ENCODE measurements at places on chromosomes 4 and X.

- DNase-seq = peak; percentile 15
Measured at GRCh38 chrX:48475296-48475695, 703 bp upstream of the FTSJ1 start.

- DNase-seq = no peak
Measured at GRCh38 chr4:121789960-121790829, 10.9 kb upstream of the EXOSC9 start.

GRCh38 chr4:186227221-186227620 is at the start of gene KLKB1:
KLKB1 (plus strand) TSS chr4:186227507; CDS start chr4:186228196, 689 bp downstream.
- no peak for DNase-seq

GRCh38 chr4:188455062-188455752 is 316.0 kb downstream of the TRIML1 start:
- DNase-seq = no peak

- no peak for DNase-seq
Measured at GRCh38 chrX:68698942-68699341, 51.5 kb downstream of the STARD8 start.

DNA sequence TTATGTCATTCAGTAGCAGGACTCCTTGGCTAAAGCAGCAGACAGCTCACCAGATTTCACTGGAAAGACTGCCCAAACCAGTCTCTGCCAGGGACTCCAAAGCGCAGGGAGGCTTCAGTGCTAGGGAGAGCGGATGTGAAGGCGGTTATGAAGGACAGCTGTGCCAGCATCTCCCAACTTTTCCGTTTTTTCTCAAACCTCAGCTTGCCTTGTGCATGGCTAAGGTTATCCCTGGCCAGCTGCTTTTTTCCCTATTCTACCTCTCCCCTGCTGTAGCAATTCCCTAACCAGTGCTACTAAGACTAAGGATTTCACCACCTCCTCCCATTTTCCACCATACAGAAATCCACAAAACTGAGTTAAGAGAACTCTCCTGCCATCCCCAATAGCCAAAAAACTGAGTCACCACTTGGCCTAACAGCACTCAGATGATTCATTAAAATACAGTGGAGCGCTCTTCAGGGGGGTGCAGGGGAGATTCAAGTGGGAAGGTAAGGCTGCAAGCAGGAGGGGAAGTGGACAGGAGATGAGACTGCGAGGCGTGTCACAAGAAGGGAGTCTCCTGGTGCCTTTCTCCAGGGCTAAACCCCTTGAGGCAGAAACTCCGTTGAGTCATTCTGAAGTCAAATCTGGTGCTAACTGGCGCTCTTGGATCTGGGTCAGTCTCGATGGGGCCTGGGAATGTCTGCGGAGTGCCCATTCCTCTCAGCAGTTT is 90.7 kb downstream of the PALLD start:
- no peak for DNase-seq
